ENCODE measurements at places on chromosomes 12 and 14.
A peak's percentile ranks its signal among the peaks of the same experiment; 100 is the strongest.

DNA sequence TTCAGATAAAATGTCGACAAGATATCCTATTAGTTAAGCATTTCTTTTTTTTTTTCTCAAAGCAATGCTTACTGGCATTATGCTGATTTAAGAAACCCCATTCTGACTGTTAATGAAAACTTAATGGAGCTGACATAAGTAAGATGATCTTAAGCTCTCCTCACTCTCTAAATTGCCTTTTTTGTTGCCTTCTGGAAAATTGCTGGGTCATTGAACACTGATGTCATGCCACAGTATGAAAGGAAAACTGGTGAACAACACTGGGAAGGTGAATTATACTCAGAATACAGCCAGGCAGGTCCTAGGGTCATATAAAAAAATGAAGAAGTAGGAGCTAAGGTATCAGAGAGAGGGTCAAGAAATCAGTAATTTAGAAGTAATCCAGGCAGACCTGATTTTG is 179.9 kb downstream of the BTG1 start:
- no peak for DNase-seq

DNA sequence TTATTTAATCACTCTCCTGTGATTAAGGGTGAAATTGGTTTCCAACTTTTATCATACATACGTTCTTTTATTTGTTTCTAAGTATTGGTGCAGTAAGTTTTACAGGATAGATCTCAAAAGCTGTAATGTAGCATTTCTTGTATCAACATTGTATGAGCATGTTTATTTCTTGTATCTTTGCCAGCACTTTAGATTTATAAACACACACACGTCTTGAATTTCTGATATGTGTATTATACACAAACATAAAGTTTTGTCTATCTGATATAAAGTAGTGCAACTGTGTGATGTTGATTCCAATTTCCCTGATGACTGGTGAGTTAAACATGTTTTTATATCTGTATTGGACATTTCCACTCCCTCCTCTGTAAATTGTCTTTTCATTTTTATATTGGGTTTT is 134.7 kb downstream of the NOVA1 start:
- DNase-seq = no peak

- DNase-seq = no peak
Observed at GRCh38 chr12:120581998-120582397, 796 bp upstream of the POP5 start.

- no peak for DNase-seq
Observed at GRCh38 chr12:122732170-122732569, 1.5 kb upstream of the HCAR1 start.

DNA sequence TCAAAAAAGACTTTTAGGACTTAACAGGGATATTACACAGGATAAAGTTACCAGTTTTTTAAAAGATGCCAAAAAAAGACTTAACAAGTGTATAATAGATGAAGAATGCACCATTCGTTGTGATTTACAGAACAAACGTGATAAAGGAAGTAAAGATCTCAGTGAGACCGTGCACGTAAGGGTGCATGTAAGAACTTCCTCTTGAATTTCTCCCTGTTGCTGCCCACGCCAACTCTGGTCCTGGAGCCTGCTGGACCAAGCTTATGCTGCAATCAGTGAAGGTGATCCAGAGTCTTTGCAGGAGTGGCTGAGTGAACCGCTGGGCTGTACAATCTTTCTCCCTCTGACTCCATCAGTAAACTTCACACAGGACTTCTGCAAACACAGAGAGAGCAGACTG is 593.7 kb downstream of the TMEM121 start:
- DNase-seq = no peak

DNA sequence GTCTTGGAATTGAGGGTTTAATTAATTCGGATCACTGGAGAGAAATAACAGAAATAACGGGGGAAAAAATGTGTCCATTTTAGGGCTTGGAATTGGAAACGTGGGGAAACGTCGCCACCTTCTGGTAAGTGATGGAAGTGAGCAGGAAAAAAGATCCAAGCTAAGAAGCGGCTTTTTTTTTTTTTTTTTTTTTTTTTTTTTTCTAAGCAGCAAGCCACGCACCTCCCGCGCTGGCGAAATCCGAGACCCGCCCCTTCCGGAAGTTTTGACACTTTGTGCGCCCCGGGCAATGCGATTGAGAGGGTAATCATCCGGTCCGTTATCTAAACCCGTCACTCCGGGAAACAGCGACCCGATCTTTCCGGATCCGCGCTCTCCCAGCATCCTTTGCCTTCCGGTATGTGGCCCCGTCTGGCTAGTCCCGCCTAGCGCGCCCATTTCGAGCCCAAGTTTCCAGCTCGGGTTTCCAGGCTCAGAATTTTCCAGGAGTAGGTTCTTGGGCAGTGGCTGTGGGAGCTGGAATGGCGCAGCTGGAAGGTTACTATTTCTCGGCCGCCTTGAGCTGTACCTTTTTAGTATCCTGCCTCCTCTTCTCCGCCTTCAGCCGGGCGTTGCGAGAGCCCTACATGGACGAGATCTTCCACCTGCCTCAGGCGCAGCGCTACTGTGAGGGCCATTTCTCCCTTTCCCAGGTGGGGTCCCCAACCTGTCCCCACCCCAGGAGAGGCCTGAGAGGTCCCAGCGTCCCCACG is at the start of gene ALG10:
TSS of gene ALG10 (plus strand) at position 418 of the 752 bp plus-strand sequence. CDS start at position 522, 104 bp downstream.
- peak; percentile 86 for DNase-seq

- DNase-seq = no peak
Observed at GRCh38 chr14:75793806-75794205, 132.8 kb downstream of the TTLL5 start.

DNA sequence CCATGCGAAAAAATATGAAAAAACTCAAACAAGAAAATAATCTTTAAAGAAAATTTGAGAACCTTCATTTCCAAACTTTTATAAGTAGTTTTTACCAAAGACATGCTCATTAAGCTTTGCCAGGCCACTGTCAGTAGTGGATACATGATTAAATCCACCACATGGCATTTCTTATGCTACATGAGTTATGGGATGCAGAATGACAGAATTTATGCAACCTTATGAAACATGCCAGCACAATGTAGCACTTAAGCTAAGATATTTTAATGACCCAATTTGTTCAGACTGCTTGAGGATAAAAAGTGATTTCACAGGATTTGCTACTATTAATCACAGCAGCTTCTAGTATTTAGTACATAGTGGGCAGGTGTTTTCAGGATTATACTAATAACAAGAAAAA is 123.3 kb downstream of the ATP23 start:
- no peak for DNase-seq

- DNase-seq = no peak
Observed at GRCh38 chr12:113934060-113934814, 31.9 kb downstream of the RBM19 start.

DNA sequence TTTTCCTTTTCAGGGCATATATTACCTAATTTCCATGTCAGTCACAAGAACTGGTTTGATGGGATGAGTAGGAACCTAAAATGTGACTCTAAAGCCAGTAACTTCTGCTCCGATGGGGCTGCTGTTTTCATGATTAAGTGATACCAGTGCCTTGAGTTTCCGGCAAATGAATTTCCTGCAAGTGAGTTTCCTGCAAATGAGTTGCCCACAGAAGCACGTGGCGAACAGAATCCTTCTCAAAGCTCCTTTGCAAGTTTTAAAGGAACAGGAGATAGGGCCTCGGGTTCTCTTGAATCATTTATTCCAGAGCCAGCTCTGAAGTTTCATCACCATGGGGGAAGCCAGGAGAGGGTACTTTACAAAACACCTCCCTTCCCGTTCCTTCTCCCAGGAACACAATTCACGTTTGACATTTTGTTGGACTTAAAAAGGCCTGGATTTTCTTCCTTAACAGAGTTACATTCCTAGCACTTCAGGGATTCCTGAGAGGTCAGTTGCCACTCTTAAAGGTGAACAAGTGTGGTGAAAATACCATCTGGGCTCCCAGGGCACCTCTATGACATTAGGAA is 2.2 kb upstream of the PPTC7 start:
- no peak for DNase-seq

Data from NCI-H1048 (cell line).